Sigmoid colon (tissue), 7 donors: ENCODE measurements at places on chromosomes 3 and 15. TPM values are rescaled to one million over a fixed set of nuclear protein-coding genes. Genes with fewer than 3 reads are reported as not detected.

Gene MORC1
- total RNA-seq = not detected

Gene PPP2R3A
- 49.0 TPM for total RNA-seq

Gene CACNA1D
- 5.4 TPM for total RNA-seq

Gene LRRC31
- not detected for total RNA-seq

Gene TMEM207
- not detected for total RNA-seq

Gene LAMB2
- 364 TPM for total RNA-seq

DNA sequence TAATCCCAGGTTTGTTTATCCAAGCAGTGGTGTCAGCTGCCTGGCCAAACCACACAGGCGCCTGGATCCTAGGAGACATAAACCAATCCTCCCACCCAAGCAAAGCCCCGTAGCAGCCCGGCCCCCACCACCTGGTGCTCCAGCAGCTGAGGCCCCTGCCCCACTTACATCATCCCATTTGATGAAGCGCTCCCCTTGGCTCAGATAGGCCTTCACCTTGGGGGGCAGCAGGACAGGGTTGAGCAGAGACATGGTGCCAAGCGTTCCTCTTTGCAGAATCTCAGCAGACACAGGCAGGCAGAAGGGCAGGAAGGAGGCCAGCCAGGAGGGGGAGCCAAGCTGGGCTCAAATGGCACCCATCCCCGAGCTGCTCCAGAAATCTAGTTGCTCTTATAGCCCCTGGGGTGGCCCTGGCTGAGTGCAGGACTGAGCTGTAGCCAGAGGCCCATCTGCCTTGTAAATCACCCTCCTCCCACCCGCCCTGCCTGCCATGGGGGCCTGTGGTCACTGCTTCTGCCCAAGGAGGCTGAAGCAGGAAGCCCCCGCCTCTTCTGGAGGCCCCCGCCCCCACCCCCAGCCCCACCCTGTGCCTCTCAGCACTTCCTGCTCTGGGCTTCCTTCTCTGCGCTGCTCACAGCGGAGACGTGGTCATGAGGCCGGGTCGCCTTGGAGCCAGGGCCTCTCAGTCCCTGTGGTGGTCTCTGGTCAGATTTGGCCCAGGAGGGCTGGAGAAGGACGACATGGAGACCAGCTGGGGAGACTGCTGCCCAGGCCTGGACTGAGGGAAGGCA, at the start of gene PLCB2:
Gene PLCB2, minus strand, starts transcription at position 515 of the 791 bp plus-strand sequence. Its CDS starts 263 bp downstream, at position 252.
- peak; percentile 69 for DNase-seq

DNA sequence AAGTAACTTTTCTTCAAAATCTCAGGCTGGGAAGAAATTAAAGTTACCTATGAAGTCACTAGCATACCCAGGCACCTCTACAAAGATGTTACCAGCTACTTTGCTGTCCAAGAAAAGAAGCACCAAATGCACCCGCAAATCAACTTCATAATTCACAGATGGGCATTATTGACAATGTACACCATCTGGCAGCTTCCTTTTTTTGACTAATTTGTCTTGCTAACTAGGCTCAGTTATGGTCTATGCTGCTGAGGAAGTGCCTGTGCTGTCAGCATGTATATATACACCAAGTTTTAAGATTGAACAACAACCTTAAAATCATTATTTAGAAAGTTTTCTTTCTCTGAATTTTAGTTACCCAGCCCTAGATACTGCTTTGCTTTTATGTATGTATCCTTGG, 93.8 kb downstream of the NSUN3 start:
- DNase-seq = no peak

DNA sequence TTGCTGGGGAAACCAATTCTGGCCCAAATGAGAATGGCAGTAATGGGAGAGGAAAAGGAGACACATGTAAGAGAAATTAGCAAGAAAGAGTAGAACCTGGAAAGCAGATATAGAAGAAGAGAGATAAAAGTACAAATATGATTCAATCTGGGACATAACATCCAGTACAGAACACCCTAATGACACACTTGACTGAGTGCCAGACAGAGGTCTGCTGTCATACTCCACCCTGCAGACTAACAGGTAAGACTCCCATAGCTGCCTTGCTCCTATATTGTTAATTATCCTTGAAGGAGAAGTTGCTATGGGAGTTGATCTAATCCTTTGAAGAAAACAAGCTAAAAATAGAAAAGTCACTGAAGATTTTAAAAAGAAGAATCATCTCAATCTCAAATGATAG, 21.1 kb downstream of the CCPG1 start:
- DNase-seq = no peak

DNA sequence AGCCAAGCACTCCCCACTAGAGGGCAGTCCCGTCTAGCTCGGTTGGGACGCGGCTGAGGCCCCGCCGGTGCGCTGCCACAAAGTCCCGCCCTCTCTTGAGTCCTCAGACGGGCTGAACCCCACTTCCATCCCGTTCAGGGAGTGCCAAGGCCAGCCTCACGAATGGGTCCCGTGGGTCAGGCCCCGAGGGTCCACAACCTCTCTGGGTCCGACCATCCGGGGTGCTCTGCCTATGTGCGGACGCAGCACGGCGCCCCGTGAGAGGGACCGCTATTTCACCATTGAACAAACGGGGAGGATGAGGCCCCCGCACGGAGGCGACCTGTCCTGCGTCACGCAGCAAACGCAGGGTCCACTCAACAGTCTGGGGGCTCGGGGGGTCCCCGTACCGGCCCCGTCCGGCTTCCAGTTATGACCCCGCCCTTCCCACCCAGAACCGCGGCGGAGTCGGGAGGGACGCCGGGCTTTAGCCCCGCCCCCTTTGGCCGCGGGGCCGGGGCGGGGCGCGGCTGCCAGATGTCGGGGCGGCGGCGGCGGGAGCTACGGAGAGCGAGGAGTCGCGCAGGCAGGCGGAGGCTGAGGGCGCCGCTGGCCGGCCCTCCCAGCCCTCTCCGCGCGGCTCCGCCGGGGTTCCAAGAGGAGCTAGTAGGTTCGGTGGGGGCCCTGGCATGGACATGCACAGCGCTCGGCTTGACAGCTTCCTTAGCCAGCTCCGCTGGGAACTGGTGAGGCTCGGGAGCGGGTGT, at the start of gene INKA1:
Gene INKA1, plus strand, starts transcription at position 543 of the 746 bp plus-strand sequence. Its CDS starts 132 bp downstream, at position 675.
- peak; percentile 95 for DNase-seq

- no peak for DNase-seq
Measured at GRCh38 chr3:185744997-185745843, 79.6 kb downstream of the IGF2BP2 start.

DNA sequence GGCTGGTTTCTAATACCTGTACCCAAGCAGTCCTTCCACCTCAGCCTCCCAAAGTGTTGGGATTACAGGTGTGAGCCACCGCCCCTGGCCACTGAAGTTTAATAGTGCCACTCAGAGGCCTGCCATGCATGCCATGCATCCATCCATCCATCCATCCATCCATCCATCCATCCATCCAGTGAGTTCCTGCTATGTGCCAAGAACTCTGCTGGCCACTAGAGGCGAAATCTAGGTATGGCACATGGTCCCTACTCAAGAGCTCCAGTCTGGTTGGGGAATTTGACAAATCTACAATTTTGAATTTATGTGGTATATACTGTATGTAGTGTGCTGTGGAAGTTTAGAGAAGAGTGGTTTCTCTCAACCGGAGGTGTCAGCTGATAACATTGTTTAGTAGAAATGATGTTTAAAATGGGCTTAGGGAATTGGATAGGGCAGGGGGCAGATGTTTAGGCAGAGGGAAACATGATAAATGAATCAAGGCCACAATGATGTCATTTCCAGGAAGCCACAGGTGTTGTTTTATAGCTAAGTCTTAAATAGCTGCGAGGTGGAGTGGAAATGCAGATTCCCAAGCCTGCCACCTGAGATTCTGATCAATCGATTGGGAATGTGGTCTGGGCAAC, 384.4 kb upstream of the C2CD4B start:
- DNase-seq = no peak

DNA sequence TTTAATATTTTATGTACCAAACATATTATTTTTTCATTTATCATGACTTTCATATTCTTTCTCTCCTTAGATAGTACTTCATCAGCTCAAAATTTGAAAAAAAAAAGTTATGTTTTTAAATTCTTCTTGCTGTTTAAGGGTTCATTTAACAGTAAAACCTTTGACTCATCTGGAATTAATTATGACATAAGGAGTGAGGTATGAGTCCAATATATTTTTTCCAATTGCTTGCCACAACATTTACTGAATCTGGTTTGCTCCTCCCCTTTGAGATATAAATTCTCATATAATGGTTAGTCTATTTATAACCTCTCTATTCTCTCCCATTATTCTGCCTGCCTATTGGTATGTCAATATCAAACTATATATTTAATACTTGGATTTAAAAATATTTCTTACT, 387.8 kb downstream of the TUSC7 start:
- no peak for DNase-seq

DNA sequence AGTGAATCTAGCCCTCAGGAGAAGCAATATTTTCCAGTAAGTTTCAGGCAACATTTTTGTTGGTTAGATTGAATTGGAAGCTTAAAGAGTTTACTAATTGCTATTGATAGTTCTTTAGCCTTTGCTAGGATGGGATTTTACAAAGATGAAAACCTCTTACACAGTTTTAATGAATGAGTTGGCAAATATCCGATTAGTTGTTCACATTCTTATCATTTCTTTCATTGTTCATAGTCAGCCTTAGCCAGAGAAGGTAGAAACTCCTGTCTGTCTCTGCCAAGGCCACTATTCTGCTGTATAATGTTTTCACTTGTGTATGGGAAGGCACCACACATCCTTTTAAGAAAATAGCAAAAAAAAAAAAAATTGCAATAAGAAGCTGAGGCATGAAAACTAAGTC, 222.0 kb upstream of the MANF start:
- DNase-seq = no peak

GRCh38 chr15:59304034-59304795, 68.5 kb downstream of the MYO1E start:
- no peak for DNase-seq

DNA sequence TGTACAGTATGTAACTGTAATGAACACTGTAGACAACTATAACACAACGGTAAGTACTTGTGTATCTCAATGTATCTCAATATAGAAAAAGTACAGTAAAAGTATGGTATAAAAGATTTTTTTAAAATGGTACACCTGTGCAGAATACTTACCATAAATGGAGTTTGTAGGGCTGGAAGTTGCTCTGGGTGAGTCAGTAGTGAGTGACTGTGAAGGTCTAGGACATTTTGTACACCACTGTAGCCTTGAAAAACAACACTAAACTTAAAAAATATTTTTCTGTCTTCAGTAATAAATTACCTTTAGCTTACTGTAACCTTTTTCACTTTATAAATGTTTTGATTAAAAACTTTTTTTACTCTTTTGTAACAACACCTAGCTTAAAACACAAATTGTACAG, 142.9 kb downstream of the ATG7 start:
- no peak for DNase-seq

- DNase-seq = no peak
Measured at GRCh38 chr3:43017004-43017403, 37.9 kb downstream of the GASK1A start.

DNA sequence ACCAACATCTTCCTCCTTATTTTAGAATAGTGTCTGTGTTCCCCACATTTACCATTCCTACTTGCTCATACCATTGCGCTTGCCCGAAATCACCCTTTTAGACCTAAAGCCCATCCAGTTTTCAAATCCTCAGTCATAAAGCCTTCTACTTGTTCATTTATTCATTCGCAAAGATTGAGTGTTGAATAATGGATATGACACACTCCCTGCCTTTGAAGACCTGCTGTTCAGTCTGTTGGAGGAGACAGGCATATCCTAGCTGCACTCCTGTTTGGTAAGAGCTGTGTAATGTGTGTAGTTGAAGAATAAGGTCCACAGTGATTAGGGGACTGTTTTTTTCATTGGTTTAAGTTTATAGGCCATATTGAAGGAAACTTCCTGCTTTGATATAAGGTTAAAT, 1.7 kb downstream of the CNOT10 start:
- no peak for DNase-seq

- no peak for DNase-seq
Measured at GRCh38 chr15:55823191-55823670, 80.3 kb upstream of the PRTG start.

DNA sequence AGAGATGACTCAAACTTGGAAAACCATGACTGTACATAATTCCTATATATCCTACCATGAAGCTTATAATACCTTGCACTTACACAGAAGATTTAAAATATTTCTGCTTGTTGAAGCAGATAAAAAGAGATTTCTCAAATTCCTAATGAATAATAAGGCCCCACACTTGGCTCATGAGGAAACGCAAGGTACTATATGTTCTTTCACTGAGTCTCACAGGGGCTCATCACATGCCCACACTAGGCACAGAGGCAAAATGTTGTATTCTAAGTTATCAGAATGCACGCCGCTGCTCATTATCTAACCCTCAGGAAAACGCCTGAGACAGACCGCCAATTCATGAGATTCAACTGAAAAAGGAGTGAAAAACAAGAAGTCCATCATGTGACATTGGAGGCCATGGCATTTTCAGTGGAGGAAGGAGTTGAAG, 5.6 kb downstream of the MYO1E start:
- DNase-seq = no peak
